ENCODE measurements at places on chromosomes 7 and 10.

GRCh38 chr7:148657929-148658328 is 40.8 kb upstream of the CUL1 start:
- no peak for DNase-seq

DNA sequence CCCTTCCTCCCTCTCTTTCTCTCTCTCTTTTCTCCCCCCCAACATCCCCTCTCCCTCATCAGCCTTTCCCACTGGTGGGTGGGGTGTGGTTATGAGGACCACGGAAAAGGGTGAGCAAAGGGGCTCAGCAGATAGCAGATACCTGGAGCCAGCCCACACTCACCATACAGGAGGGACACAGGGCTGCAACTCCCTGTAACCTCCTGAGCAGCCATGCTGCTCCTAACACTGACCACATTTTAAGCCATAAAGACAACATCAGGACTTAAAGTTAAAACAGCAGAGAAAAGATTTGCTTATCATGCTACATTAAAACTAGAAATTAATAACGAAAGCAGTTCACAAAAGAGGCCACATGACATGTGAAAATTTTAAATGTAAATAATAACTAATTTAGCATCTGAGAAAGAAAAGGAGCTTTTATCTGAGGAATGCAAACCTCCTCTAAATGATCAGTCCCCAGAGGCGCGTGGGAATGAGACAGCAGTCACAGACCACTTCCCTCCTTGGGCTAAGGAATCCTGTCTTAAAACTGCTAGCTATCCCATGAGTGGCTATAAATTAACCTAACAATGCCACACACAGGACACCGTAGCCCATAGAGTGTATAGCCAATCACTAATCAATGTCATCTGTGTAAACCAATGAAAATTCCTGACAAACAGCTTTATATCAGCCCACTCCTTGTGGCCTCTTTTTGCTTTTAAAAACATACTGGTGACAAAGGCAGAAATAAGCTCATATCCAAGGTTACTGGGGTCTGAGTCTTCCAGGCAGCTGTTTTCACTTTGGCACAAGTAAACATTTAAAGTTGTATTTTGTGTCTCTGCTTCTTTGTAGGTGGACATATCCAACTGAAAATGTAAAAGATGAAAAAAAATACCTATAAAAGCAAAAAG is 33.3 kb downstream of the PKD1L1 start:
- DNase-seq, result no peak

DNA sequence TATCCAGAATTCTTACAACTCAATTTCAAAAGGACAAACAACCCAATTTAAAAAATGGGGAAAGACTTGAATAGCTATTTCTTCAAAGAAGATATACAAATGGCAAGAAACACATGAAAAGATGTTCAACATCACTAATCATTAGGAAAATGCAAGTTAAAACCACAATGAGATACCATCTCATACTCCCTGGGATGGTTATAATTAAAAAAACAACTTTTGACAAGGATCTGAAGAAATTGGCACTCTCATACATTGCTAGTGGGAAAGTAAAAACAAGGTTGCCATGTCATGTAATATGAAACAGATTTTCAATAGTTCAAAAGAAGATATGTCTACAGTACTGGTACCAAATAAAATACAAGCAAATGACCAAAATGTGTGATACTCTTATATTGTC is 9.0 kb downstream of the OAT start:
- DNase-seq, result no peak

- DNase-seq, result no peak
These were observed 48.5 kb upstream of the KCNMA1 start for GRCh38 chr10:77686096-77686495.

- no peak for DNase-seq
These were observed 86.2 kb downstream of the AOAH start for GRCh38 chr7:36638140-36638539.

DNA sequence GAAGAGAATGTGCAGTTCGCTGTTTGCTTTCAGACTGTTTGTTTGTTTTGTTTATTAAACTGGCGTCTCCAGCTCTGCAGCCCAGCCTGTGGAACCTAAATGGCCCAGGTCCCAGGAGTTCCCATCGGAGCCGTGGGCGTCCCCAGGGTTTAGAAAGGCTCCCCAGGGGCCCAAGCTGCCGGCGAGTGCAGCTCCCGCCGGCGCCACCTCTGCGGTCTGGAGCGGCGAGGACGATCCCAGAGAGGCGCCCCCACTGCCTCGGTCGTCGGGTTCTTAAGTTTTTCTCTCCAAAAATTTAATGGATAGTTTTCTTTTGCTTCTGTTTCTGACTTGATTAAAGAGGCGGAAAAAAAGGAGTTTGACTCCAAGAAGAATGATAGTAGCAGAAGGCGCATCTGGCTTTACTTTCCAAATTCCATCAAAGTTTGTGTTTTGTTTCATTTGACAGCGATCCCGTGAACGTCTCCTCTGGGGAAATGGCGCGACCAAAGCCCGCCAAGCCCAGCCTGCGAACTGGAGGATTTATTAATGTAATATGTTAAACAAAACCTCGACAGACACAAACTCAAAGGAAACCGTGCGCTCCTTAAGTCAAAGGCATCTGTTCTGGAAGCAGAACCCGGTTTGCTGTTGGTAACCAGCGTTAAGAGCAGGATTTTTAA is 718 bp upstream of the FZD1 start:
- no peak for DNase-seq

GRCh38 chr7:96224685-96225084 is 97.2 kb downstream of the SLC25A13 start:
- DNase-seq, result no peak

DNA sequence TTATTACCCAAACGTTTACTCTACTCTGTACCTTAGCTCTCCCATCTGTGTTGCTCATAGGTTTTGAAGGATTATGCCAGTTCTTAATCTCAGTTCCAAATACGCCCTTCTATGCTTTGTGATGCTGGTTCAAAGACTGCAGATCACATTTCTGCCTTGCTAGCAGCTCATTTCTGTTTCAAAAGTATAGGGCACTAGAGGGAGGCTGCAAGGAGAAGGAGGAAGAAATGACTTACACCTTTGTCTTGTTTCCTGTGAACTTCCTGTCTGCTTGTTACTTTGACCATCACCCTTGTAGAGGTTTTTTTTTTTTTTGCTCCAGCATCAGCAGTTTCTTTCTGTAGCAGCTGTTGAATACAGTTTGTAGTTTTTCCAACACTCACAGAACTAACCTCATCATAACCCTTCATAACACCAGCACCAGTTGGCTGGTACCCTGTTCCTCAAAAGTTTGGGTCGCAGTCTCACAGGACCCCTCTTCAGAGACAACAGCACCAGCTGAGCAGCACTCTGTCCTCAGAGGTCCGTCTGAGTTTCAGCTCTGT is 16.5 kb downstream of the SLK start:
- no peak for DNase-seq

DNA sequence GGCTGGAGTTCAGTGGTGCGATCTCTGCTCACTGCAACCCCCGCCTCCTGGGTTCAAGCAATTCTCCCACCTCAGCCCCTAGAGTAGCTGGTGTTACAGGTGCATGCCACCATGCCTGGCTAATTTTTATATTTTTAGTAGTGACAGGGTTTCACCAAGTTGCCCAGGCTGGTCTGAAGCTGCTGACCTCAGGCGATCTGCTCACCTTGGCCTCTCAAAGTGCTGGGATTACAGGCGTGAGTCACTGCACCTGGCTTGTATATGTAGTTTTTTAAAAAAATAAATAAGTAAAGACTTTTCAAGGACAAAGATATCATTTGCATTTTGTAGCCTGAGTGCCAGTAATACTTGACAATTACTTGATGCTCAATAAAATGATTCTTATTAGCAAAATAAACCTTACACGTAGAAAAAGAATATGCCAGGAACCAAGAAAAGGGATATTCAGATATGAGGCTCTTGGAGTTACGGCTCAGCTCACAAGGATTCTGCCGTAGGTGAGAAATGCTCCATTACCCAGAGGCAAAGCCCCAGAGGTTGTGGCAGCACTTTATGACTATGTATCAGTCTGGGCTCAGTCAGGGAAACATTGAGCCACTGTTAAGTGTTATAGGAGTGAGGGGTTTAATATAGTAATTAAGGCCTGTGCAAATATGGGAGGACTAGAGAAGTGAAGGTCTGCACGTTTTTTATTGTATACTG is 98.5 kb downstream of the TPST1 start:
- DNase-seq, result no peak

GRCh38 chr7:68684996-68685395 is 913.3 kb upstream of the AUTS2 start:
- DNase-seq, result no peak

DNA sequence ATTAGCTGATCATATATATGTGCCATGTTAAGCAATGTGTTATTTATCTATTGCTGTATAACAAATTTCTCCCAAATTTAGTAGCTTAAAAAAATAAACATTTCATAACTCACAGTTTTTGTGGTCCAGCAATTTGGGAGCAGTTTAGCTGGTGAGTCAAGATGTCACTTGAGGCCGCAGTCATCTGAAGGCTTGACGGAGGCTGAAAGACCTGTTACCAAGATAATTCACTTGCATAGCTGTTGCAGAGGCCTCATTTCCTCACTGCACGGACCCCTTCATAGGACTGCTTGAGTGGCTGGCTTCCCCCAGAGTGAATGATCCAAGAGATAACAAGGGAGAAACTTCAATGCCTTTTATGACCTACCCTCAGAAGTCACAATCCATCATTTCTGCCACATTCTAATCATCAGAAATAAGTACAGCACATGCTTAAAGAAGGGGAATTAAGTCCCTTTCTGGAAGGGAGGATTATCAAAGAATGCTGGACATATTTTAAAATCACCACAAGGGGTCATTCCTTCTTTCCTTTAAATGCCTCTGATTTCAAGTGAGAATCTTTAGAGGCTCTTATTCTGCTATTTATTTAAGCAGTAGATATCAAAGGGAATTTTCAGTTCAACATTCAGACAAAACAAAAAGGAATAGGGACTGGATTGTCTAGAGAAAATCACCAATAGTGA is 10.5 kb upstream of the SRPK2 start:
- no peak for DNase-seq

DNA sequence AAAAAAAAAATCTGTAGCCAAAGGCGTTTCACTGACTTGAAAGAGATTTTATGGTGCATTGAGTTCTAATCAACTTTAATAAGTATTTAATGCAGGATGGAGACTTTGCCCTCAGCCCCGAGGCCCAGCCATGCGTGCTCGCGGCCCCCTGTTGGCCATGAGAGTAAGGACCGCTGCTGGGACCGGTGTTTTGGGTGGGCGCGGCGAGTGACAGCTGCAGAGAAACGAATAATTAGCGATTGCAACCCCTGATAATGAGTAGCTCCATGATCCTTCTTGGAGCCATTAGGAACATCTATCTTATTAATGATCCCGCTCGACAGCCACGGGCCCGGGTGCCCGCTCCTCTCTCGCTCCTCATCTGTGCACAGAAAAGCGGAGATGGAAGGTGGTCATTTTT is 347.4 kb downstream of the RPS24 start:
- no peak for DNase-seq

GRCh38 chr10:101778151-101778780 is 2.4 kb upstream of the FGF8 start:
- DNase-seq, result no peak

DNA sequence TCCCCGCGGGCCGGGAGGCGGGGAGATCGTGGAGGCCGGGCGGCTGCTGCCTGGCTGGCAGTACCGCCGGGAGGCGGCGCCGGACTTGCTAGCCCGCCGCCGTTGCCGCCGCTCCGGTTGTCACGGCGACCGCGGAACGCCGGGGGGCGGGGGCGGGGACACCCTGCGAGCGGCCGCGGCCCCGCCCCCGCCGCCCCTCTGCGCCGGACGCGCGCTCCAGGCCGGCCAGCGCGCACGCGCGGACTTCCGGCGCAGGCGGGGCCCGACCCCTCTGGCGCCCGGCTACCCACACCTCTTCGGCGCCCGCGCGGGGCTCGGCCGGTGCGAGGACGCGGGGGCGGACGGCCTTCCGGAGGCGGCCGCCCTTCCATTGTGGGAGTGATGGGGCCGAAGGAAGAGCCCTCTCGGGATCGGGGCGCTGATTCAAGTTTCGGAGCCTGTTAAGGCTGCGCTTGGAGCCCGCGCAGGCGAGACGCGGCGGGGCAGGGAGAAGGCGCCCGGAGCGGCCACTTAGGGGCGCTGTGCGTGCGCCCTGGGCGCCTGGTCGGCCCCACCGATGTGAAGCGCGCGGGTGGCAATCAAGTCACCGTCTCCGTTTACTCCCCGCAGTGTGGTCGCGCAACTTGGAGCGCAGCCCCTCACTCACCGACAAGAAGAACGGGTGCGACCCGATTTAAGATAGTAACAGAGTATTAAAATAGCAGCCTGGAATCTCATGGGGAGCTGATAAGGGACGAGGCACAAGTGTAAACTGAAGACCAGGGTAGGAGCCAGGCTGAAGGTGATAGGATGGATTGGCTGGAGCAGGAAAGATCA is 449 bp upstream of the DPY19L1 start:
- DNase-seq, result peak; percentile 89

GRCh38 chr7:36474283-36475010 is 84.8 kb downstream of the ANLN start:
- DNase-seq, result no peak

DNA sequence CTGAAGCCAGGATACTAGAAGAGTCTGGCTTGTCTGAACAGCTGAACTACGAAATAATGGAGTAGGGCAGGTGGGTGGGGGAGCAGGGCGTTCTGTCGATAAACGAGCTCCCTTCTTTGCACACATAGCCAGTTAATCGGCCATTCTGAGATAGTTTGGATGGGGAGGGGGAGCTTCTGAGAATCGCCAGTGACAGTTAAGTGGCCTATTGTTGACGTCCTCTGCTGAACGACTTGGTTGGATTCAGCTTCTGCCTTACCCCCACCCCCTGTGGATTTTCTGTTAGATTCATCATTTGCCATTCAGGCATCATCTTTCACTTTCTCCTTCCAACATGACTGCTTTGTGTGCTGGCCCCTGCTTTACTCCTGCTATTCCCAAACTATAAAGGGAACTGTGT is 520 bp downstream of the CPA5 start:
- DNase-seq, result no peak

- DNase-seq, result no peak
These were observed 4.3 kb upstream of the TECTB start for GRCh38 chr10:112278871-112279270.

- no peak for DNase-seq
These were observed 46.8 kb downstream of the NRAP start for GRCh38 chr10:113617086-113617485.

DNA sequence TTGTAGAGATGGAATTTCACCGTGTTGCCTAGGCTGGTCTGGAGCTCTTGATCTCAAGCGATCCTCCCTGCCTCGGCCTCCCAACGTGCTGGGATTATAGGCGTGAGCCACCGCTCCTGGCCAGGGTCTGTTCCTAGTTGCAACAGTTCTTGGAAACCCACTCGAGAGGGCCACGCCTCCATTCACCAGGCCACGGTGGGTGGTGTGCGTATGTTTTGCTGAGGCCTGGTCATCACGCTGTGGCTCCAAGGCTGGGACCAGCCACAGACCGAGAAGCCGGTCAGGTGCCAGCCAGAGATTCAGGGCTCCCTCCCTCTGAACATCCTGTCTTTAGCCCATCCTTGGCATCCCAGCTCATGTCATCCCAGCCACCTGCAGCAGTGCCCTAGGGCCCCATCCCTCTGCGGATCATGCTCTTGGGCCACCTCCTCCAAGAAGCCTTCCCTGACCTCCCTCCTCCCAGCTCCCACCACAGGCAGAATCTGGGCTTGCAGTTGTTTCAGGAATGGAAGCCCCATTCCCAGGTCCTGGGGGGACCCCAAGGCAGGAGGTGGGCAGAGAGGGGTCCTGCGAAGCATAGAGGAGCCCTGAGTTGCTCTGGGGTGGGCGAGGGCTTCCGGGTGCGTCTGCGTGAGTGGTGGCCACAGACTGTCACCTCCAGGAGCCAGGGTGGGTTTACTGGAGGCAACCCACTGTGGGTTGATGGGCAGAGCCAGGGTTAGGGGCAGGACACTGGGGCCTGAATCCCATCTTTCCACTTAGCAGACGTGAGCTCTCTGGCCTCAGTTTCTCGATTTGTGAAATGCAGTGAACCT is 5.2 kb downstream of the LAT2 start:
- no peak for DNase-seq

GRCh38 chr7:15314922-15315321 is 246.9 kb downstream of the AGMO start:
- DNase-seq, result no peak

Data from neuronal stem cell (in vitro differentiated cells).